ENCODE measurements at places on chromosomes 5 and 9.

GRCh38 chr9:134636149-134636507, 5.5 kb upstream of the COL5A1 start:
- DNase-seq: no peak

- DNase-seq: no peak
These were observed 384.3 kb downstream of the YTHDC2 start for GRCh38 chr5:113897748-113898147.

DNA sequence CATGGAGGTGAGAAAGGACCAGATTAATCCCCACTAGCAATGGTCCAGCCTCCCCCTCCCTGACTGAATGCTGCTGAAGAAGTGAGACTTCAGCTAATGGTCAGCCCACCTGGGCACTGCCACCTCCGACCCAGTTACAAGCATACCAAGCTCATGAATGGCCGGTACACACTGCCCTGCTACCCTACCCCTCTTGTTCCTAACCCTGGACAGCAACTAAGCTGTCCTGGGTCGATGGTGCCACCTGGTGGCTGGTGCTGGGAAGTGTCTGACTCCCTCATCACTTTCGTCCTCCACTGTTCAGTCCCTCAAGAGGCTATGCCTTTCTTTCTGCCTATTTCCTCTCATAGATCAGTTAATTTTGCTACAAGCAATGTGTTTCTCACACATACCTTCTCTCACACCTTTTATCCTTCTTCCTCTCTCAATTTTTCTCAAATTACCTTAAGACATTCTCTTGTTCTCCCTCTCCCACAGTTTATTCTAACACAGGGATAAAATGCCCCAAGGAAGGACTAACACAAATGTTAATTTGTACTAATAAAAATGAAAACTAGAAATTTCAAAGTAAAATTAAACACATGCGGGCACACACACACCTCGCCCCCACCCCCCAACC, 42.4 kb downstream of the PAX5 start:
- no peak for DNase-seq

DNA sequence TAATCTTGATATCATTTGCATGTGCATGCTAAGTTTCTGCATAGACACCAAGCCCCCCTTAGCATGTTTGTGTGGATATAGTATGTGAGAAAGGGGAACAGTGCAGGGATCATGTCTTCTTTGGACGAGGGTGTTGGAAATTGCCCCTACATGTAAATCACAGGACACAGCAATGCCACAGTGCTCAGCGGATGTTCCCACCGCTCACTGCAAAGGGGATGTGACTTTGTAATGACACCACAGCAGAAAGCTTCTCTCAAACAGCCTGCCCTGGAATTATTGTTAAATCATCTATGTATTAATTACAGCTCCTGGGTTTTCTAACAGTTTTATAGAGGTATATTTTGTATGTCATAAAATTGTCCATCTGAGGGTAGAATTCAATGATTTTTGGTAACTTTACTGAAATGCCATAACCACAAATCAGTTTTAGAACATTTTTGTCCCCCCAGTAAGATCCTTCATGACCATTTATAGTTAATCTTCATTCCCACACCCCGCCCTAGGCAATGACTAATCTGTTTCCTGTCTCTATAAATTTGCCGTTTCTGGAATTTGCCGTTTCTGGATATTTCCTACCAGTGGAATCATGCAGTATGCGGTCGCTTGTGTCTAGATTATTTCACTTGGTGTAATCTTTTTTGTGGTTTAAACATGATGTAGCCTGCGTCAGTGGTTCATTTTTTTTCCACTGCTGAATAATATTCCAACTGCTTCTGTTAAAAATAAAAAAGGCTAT, 648.5 kb upstream of the WWC1 start:
- no peak for DNase-seq

GRCh38 chr5:56077796-56078233, 83.1 kb upstream of the IL6ST start:
- no peak for DNase-seq

DNA sequence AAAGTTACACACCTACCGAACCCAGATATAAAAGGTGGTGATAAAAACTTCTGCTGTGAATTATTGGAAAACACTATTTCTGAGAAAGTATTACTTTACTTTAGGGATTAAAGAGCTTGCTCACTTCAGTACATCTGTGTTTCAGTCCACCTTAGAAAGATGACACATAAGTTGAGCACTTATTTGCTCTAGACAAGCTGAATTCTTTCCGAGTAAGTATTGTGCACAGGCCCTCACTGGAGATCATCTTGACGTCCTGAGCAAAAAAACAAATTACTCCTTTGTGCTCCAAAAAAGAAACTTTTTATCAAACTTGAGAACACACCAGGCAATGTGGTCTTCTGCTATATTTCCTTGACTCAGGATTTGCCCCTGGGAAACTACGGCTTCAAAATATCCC, 231.0 kb upstream of the GRAMD2B start:
- DNase-seq: no peak

GRCh38 chr9:72627147-72627546, 105.7 kb downstream of the TMC1 start:
- no peak for DNase-seq

DNA sequence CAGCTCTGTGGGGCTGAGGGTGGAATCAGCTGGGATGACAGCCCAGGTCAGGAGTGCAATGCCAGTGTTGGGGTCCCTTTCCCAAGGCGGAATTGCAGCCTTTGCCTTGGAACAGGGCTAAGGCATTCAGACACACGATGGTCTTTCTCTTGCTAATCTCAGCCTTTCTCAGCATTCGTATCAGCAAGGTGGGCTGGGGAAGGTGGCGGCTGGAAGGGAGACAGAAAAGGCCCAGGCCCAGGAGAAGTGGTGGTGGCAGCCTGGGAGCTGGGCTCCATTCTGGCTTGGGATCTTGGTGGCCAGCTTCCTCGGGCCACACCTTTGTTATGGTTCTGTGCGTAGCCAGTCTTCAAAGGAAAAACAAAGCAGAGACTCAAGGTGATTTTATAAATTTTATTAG, 1.1 kb upstream of the ARHGEF28 start:
- no peak for DNase-seq

GRCh38 chr9:109417054-109417453, 81.1 kb downstream of the PTPN3 start:
- no peak for DNase-seq

DNA sequence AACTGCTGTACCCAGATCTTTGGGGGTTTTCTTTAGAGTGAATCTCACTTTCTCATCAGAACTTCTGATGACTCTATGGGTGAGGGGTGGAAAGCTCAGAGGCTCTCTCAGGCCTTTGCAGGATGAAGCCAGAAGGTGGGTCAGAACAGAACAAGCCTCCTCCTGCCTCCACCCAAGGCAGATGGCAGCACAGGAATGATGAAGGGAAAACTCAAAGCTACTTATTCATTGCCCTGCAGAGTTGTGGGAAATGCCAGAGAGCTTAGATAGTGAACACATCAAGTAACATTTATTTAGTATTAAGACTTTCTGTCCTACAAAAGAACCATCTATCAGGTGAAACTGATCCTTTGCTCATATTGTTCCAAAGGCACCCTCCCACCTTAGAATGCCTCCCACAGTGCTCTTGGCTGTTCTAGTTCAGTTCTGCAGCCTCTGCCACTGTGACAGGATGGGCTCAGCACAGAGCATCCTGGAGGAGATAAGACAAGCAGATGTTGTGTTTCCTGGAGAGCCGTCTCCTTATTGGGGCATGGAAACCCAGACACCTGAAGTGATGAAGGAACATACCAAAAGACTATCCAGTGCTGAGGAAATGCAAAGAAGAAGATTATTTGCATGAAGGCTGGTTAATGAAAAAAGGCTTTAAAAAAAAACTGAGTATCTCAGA, 146.6 kb downstream of the ADAMTS12 start:
- DNase-seq: no peak

GRCh38 chr9:86703346-86703745, 244.0 kb downstream of the GAS1 start:
- DNase-seq: no peak

- DNase-seq: no peak
These were observed 80.2 kb downstream of the PHF2 start for GRCh38 chr9:93656426-93657239.

DNA sequence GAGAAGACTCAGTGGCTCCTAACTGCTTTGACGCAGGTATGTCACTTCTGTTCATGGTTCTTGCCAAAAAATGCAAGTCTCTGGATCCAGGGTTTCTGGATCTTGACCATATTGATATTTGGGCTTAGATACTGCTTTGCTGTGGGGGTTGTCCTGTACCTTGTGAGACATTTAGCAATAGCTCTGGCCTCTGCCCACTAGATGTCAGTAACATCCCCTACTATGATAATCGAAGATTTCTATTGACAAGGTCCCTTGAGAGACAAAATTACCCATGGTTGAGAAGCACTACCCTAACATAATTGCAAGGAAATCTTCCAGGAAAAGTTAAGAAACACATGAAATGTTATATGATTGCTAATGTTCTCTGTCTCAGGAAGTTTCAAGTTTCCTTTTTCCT, 285.4 kb downstream of the TMEM232 start:
- no peak for DNase-seq

DNA sequence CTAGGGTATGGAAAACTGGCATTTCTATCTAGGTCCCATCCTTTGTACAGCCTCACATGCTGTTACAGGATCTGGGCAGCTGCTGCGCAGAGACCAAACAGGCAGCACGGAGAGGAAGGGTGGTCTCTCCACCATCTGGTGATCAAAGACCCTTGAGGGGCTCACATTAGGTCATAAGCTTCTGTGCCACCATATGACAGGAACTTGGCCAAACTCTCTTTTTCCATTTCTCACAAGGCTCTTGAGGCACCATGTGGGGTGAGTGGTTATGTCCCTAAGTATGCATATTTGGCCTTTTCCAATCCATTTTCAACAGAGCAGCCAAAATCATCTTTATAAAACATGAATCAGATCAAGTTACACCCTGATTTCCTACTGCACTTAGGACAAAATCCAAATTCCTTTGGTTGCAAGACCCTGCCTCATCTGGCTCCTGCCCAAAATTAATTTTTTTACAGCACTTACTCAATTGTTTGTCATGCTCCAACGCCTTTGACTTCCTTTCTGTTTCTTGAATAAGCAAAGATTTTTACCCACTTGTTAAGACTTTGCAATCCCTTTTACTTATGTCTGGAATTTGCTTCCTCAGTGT, 730.0 kb downstream of the MAT2B start:
- DNase-seq: no peak

GRCh38 chr5:168401880-168402279, 84.4 kb upstream of the RARS1 start:
- DNase-seq: no peak

GRCh38 chr5:170633235-170634081, 129.6 kb downstream of the KCNIP1 start:
- DNase-seq: no peak

GRCh38 chr5:144369006-144369405, 198.3 kb downstream of the KCTD16 start:
- DNase-seq: no peak

DNA sequence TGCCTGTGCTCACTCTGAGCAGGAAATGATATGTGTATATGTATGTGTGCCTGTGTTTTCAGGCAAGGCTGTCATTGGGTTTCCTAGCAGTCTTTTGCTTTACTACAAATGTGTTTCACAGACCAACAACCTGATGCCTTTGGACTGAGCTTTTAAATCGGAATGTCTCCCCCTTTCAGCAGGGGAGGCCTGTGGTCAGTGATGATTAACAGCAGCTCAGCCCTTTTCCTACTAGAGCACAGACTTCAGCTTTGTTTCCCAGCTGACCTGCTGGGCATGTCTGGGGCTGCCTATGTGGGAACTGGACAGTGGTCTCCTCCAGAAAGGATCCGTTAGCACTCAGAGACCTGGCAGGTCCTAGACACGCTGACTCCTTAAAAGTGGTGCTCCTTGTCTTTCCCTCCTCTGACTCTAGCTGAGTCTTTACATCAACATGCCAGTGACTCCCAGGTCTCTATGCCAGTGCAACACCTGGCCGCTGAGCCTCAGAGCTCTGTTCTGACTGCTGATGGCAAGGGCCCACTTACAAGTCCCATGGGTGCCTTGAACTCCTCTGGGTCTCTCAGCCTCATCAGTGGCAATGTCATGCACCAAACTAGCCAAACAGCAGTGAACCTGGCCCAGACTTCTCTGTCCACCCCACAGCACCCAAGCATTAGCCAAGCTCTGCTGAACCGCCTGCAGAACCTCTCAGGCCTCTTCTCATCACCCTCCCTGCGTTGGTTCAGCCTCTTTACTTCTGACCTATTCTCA, 7.7 kb downstream of the MACROH2A1 start:
- no peak for DNase-seq

DNA sequence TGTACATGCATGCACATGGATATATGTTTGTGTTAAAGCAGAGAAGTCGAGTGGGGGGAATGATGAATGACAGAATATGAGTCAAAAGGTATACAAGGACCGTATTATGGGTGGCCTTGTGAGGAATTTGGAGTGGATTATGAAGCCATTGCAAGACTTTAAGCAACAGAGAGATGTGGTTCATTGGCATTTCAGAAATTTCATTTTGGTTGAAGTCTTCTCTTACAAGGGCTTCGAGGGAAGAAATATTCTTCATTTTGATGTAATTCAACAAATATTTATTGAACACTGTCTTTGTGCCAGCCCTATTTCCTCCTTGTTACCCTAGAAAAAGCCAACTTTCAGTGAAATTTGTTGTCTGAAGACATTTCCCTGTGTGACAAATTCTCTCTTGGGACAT, 83.9 kb upstream of the SLCO6A1 start:
- DNase-seq: no peak

- no peak for DNase-seq
These were observed 45.2 kb upstream of the FAM240B start for GRCh38 chr9:38765101-38765500.

- no peak for DNase-seq
These were observed 91.4 kb downstream of the ANGPTL2 start for GRCh38 chr9:127030814-127031740.

DNA sequence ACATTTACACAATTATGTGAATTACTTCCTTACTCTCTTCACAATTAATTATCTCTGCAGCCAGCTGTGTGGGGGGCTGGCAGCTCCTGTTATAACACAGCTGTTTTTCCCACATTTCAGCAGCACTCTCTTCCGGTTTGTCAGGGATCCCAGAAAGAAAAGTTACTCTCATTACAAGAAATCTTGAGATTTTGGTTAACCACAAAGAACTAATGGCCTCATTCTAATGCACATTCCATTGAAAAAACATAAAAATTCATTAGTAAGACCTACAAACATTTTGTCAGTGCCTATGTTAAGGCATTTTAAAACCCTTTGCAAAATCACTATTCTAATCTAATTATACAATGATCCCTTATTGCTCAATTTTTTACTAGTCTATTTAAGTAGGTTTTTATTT, 64.1 kb downstream of the PDE4D start:
- DNase-seq: no peak
